Hippocampal formation (tissue), 2 donors: ENCODE measurements at places on chromosomes 11 and 22.

DNA sequence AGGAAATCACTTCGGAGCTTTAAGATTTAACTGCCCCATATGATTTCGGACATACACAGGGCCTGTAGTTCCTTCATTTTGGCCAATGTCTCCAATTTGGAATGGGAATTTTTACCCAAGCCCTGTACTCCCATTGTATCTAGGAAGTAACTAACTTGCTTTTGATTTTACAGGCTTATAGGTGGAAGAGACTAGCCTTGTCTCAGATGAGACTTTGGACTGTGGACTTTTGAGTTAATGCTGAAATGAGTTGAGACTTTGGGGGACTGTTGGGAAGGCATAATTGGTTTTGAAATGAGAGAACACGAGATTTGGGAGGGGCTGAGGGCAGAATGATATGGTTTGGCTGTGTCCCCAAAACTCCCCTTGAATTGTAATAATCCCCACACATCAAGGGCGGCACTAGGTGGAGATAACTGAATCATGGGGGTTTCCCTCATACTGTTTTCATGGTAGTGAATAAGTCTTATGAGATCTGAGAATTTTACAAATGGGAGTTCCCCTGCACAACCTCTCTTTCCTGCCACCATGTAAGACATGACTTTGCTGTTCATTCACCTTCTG, 130.5 kb downstream of the LARGE1 start:
- DNase-seq, result no peak

- DNase-seq, result no peak
Measured at GRCh38 chr11:73151416-73151815, 9.3 kb upstream of the FCHSD2 start.

DNA sequence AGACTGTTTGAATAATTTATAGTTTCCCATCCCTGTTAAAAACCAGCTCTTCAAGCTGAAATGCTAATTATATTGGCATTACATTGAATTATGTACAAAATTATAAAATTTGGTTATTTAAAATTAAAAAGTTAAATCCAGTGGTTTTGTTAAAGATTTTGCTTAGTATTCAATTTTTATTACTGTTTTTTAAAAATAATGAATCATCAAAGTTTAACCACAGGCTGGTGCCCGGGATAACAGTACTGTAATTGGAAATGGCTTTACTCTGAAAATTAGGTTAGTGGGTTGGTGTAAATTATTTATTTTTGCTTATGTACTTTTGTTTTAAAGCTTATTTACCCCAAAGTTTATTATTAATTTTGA, 45.4 kb upstream of the WEE1 start:
- no peak for DNase-seq

DNA sequence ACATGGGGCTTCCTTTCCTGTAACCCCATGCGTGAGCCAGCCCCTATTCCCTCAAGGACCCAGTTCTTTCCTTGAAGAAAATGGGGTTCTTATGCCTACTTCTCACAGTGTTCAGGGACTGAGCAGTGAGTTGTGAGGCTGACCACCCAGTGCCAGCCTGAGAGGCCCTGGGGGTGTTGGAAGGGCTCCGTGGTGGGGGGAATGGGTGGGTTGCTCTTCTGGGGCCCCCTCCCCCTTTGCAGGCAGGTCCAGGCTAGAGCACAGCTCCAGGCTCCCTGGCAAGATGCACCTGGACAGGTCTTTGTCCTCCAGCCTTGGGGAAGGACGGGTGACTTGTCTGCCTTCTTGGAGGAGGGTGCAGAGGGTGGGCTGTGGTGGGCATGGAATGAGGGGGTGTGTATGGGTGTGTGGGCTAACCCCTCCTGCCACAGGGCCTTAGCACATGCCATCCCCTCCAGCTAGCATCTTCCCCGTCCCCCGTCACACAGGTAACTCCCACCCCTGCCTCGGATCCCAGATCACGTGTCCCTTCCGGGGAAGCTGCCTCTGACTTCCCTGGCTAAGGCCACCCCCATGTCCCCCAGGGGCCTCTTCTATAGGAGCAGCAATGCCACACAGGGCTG, 64.6 kb downstream of the MYEOV start:
- no peak for DNase-seq

- no peak for DNase-seq
Measured at GRCh38 chr22:33864723-33865130, 55.5 kb downstream of the LARGE1 start.

DNA sequence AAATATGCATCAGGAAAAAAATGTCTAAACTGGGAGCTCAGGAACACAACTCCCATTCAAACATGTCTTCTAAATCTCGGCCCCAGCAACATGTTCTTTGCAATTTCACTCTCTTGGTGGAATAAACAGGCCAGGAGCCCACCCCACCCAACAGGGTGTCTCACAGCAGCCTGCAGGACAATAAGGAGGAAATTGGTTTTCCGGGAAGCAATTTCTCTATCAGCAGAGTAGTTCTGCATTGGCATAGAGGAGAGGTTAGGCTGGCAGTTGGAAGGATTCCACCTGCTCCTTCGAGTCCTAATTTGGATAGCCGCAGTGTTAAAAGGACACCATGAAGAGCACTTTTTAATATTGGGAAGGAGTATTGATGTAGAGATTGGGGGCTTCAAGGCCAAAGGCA, 55.9 kb upstream of the BARX2 start:
- no peak for DNase-seq
